ENCODE measurements at places on chromosomes 4 and X.
A peak's percentile ranks its signal among the peaks of the same experiment; 100 is the strongest.

DNA sequence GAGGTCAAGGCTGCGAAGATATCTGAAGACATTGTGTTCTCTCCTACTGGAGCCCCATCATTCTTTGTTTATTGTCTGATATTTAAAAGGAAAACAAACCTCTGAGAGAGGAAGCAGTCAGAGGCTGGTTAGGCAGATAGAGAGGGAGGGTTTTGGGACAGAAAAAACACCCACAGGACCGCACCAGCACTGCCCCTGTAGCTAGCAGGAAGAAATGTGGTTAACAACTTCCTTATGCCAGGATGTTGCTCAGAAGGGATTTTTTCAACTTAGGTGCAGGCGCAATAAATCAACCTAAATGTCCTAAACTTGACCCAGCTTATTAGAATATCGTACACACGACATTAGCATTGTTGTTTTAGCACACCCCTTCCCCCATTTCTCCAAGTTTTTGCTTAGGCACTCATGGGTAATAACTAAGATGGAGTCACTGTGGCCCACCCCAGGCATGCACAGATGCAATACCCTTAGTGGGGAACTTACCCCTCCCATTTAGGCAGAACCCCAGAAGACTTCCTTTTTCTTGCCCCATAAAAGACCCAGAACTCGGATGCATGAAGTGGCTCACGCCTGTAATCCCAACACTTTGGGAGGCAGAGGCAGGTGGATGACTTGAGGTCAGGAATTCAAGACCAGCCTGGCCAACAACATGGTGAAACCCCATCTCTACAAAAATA is 2.8 kb upstream of the ZNF718 start:
- DNase-seq = no peak

DNA sequence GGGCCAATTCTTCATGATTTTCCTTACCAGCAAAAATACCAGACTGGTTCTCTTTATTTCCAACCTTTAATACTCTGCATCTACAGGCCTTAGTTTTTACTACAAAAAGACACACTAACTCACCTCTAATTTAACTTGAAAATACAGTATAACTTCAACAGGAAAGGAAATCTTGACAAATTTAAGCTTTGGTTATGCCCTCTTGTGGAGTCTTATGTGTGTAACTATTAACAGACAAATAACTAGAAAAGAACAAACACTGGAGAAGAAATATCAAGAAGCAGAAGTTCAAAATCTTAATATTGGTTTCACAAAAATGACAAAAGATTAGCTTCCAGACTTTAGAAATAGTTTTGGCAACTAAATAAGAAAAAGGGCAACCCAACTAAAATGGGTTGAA is 33.0 kb downstream of the PPA2 start:
- no peak for DNase-seq

- peak; percentile 58 for DNase-seq
These were observed 51.7 kb upstream of the CHRDL1 start for GRCh38 chrX:110847334-110847733.

DNA sequence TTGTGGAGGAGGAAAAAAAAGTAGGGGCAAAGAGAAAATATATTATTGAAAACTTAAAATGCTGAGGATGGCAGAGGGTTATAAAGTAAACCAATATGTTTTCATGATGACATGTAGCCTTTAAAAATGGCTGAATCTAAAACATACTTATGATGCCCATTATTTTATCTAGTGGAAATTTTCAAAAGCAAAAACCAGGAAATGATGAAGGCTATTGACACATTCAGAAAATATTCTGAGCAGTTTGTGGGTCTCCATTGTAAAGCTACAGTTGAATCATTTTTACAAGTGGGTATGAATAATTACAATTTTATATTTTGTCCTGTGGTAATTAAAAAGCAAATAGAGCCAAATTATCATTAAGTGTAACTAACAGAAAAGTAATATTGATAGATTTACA is 10.7 kb downstream of the PLS3 start:
- no peak for DNase-seq

DNA sequence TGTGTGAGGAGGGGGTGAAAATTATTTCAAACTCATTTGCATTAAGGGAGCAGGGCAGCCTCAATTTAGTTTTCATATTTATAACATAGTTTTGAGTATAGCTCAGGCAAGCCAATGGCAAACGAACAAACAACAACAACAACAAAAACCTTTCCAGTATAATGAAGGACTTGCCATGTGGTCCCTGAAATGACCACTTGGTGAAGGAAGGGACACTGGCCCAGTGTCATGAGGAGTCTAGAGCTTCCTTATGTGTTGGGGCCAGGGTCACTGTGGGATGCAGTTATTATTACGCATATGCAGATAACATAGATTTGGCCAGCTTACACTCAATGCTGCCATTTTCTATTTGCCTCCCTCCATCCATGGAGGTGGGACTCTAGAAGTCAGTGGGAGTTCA is 23.3 kb downstream of the NKX3-2 start:
- DNase-seq = no peak

DNA sequence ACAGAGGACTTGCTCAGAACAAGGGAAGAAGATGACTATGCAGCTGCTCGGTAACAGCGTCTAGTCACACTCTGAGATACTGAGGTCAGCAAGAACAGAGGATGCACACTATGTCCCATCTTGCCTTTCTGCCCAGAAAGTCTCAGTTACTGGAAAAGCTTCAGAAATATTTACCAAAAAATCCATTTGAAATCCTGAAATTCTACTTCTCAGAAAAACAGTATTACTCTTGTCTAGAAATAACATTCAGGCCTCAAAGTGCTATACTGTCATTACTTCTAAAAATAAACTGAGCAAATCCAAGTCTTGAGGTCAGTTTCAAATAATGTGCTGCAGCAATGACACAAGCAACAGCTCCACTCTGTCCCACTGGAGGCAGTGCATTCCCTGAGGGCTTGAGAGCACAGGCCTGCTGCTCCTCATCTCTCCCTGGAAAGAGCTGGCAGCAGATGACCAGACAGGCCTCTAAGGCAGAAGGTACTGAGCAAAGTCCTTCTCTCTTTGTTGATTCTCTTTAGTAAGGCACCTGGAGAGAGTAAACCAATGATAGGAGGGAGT is 76.9 kb downstream of the CAMK2D start:
- DNase-seq = peak; percentile 10

GRCh38 chr4:7191546-7192251 is 639 bp upstream of the SORCS2 start:
- DNase-seq = no peak

Data from hippocampal formation (tissue), 2 donors.